Renal pelvis (tissue), 12 donors: ENCODE measurements at places on chromosomes 3 and 15.

DNA sequence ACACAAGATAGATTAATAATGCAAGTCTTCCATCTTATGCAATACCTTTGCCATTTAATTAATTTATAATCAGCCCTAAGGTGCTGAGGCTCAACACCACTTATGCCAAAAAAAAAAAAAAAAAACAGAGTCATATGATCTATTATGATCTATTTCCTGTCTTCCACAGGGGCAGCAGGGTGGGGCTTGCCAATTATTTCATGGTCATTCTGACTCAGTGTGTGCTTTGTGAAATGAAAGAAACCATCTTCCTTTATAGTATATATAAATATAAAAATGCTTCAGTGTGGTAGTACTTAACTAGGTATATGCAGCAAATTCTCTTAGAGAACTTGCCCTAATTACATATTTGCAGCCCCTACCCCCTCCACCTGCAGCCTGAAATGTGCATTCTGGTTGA, 7.2 kb upstream of the RARB start:
- no peak for DNase-seq

- no peak for DNase-seq
Measured at GRCh38 chr3:116145613-116146012, 299.7 kb downstream of the LSAMP start.

GRCh38 chr15:101676921-101677329, 24.7 kb upstream of the TM2D3 start:
- DNase-seq, result no peak

DNA sequence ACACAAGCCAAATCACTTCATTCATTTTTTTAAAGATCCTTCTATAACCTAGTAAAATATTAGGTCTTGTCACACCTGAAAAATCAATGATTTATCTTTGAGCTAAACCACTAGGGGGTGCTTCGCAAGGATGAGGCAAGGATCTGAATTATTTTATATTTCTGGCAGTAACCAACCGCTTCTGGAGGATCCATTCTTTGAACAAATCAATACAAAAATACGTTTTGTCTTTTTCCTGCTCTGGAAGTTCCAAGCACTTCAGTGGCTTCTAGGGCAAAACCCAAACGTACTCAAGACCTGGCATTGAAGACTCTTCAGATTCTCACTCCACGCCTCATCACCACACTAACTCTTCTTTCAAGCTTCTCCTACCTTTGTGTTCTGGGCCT, 486 bp downstream of the LSG1 start:
- no peak for DNase-seq

DNA sequence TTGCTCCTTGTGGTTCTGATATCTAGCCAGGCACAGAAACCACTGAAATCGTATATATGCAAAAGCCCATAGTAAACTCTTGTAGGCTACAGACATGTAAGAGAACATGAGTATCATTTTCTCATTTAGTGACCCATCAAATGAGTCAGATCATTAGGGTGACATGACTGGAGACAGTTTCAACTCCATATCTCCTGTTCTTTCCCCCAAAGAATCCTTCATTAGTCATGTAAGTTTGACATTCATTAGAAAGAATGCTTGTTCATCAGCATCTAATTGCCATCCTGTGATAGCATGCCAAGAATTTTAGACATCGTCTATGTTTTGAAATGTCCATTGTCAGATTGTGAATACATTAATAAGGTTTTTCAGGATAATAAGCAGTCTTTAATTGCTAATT, 264.9 kb upstream of the TPM1 start:
- DNase-seq, result no peak

- DNase-seq, result no peak
Measured at GRCh38 chr3:170180079-170180907, 1.2 kb downstream of the PHC3 start.

DNA sequence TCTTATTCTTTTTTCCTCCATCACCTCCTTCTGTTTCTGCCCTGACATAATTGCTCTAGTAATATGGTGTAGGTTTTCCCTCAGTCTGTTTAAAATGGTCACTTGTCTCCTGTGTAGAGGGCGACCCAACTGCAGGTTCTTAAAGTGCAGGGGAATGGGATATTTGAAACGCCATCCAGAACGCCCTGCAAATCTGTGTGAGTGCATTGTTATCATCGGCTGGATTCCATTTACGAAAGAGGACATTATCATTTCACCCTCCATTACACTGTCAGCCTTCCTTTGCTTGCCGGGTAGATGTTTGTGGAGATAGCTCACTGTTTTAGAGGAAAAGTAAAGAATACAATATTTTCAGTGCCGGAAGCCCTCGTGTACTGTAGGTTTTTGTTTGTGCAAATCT, 354.0 kb downstream of the LRTM1 start:
- DNase-seq, result no peak

DNA sequence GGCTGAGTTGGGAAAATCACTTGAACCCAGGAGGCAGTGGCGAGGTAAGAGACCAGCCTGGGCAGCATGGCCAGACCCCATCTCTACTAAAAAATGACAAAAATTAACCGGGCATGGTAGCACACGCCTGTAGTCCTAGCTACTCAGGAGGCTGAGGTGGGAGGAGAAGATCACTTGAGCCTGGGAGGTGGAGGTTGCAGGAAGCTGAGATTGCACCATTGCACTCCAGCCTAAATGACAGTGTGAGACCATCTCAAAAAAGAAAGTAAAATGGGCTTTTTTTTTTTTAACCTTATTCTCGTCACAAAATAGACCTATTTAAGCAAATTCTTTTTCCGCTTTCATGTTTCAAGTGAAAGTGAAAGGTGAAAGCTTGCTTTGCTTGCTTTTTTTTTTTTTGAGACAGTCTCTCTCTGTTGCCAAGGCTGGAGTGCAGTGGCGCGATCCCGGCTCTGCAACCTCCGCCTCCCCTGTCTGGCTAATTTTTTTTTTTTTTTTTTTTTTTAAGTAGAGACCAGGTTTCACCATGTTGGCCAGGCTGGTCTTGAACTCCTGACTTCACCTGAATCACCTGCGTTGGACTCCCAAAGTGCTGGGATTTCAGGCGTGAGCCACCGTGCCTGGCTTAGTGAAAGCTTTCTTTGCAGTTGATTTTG, 3.6 kb downstream of the PDIA3 start:
- DNase-seq, result no peak

DNA sequence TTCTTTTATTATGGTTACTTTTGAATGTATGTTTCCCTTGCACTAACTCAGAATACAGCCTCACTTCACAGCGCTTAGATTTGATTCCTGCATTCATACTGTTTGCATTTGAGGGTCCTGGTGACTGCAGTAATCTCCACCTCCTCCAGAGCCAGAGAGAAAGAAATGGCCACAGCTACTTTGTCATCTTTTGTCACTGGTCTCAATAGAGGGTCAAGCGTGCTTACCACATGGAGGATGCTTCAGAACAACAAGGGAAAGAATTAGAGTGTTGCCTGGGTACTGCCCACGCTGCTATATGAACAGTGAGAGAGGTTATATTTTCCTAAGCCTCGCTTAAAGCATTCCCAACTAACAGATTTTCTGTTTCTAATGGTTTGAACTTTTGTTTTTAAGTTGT, 190.1 kb downstream of the TP63 start:
- no peak for DNase-seq

DNA sequence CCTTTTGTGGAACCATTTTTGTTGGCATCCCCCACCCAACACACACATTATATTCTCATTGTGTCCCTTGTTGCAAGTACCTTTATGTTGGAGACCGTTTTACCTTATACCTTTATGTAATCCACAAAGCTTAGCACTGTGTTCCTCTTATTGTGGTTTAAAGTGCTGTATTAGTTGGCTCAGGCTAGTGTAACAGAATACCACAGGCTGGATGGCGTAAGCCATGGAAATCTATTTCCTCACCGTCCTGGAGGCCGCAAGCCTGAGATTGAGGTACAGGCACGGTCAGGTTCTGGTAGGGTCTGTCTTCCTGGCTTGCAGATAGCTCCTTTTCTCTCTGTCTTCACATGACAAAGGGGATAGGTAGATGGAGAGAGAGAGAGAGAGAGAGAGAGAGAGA, 302.8 kb downstream of the ROBO2 start:
- DNase-seq, result no peak

- no peak for DNase-seq
Measured at GRCh38 chr3:46536758-46537157, 29.3 kb downstream of the LRRC2 start.

DNA sequence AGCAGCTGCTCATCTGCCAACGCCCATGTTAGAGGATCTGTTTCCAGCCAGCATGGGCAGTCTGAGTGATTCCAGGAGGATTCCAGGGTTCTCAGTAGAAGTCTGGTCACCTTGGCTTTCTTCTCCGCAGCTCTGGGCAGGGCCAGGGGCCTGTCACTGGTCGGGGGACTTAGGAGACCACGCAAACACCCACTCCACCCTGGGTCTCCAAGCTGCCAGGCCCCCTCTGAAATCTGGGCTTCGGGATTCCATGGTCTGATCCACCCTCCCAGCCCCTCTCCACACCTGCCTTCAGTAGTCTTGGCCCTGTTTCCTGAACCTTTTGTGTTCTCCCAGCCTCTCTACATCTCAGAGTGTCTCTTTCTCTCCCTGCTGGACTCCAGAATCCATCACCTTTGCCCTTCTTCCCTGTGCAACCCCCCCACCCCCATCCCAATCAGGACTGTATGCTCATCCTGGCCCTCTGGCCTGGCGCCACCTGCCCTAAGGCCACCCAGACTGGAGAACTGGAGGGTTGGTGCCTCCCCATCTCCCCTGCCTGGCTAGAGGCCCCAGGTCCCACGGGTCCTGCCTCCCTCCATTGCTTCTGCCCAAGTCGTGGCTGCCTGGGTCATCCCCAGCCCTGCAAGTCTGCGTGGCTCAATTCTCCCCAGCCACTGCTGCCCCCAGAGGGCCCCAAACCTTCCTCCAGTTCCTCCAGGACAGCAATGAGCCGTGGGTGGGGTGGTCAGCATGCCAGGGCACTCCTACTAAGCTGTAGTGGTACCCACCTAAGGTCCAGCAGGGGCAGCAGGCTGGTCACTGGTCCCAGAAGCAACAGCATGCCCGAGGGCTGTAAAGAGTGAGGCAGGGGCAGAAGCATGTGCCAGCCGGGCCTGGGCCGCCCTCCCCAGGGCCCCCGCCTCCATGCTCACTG, 102.8 kb downstream of the TBC1D2B start:
- DNase-seq, result no peak

DNA sequence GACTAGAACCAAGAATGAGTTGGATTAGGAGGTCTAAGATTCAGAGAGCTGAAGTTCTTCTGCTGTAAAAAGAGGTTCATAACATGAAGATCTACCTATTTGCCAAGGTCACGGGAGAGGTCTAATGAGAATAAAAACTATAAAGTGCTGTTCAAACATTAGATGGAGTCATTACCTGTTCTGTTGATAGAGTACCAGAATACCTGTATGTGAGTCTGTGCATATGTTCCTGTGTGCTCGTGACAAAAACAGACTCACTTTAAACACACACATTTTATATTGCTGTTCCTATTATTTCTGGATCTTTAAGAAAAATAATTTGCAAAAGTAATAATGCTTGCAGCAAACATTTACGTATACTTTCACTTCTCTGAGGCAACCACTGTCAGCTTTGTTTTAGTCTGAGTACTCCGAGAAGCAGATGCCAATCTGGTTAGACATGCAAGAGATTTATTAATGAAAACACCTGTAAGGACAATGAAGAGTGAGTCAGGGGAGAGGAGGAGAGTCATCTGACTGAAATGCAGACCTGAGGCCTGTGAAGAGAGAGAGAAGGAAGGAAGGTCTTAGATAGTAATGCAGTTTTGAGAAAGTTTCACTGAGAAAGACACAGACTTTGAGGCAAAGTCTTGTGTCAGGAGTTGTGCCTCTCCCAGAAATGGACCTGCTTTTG, 221.2 kb downstream of the SQOR start:
- no peak for DNase-seq

GRCh38 chr15:32987067-32987466, 207.4 kb downstream of the FMN1 start:
- no peak for DNase-seq

DNA sequence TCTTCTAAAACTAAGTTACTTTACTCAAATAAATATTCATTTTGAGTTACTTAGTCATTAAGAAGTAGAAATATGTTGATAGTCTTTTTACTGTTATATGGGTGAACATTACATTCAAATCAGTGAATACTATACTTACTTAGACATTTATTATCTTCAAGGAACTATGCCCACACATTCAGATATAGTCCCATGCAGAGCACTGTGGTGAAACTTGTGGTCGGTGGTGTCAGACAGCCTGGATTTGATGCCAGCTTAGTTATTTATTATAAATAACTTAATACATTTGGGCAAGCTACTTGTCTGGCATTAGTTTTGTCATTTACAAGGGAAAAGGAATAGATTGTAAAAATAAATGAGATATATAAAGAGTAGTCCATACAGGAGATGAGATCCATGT, 149.5 kb downstream of the RAP2B start:
- DNase-seq, result no peak

DNA sequence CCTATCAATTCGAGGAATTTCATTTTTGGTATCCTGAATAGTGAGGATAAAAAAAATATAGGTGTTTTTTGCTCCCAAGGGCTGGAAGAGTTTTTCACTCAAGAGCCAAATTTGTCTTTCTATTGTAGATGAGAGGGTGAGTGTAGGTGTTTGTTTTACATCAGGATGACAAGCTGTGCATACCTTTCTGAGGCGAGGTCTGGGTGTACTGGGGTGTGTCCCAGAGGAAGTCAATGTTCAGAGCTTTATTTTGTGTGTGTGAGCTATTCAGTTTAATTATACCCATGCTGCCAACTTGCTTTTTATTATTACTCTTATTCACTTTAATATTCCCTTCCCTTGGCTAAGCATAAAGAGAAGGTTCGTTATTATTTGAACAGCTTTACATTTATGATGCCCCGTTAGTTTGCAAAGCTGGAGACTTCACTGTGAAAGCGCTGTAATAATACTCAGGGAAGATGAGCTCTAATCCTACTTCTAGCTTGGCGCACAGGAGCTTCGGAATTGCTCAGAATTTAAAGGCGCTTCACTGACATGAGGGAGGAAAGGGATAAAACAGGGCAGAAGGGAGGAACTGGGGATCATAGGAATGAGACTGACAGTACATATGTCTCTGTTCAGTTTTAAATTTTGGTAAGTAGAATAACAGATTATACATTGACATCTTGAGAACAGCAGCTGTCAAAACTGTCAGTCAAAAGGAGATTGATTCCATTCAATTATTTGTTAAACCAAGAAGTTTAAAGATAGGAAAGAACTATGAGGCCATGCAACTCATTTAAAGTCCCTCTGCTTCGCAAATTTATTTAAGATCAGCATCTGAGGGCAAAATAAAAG, 117.7 kb upstream of the TP63 start:
- no peak for DNase-seq

DNA sequence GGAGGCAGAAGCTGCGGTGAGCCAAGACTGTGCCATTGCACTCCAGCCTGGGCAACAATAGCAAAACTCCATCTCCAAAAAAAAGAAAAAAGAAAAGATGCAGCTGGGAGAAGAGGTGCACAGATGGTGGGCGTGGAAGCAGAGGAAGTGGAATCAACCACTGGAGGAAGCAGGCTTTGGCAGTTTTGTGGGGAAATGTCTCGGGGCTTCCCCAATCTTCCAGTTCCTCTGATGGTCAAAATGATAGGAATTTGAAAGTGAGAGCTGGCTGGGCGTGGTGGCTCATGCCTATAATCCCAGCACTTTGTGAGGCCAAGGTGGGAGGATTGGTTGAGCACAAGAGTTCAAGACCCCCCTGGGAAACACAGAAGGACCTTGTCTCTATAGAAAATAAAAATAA, 48.1 kb upstream of the SMAD3 start:
- no peak for DNase-seq
